ENCODE measurements at places on chromosomes 5 and 9. TPM values are rescaled to one million over a fixed set of nuclear protein-coding genes. Genes with fewer than 3 reads are reported as not detected.

PRXL2C gene
- total RNA-seq: 8.3 TPM

PDE6A gene
- total RNA-seq: not detected

CARTPT gene
- not detected for total RNA-seq

PCDH1 gene
- total RNA-seq: 101 TPM

FYB1 gene
- not detected for total RNA-seq

FAM221B gene
- total RNA-seq: not detected

BHMT2 gene
- total RNA-seq: not detected
